PC-9 (cell line): ENCODE measurements at places on chromosomes 7 and 10. TPM values are rescaled to one million over a fixed set of nuclear protein-coding genes. Genes with fewer than 3 reads are reported as not detected.

DNA sequence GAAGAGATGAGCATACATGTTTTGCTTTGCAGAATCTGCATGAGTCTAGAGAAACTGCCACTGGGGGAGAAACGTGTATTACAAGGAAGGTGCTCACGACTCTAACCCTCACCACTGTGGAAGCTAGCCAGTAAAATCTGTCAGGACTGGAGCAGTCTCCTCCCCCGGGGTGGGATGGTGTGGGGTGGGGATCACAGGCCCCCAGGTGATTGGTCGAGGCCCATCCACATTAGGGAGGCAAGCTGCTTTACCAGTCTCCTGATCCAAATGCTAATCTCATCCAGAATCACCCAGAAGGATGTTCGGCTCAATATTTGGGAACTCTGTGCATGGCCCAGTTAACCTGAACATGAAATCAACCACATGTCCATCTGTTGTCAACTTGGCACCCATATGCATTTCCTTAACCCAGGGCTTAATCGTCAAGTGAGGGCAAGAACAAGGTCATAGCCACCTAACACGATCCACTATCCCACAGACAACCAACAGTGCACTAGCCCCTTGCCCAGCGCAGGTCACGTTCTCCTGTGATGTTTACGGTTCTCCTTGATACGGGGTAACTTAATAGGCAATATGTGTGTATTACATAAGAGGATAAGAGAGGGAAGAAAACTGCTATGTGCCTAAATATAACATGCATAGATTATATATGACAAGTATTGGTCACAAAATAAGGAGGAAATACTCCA is 40.8 kb downstream of the DNAJB6 start:
- H3K27ac ChIP-seq: no peak overlapping the region
- H3K27me3 ChIP-seq: no peaks in the 10 kb centered on the region
- peaks cover 34% of the 10 kb centered on the region for H3K36me3 ChIP-seq
- H3K4me1 ChIP-seq: no peaks in the 10 kb centered on the region

DNA sequence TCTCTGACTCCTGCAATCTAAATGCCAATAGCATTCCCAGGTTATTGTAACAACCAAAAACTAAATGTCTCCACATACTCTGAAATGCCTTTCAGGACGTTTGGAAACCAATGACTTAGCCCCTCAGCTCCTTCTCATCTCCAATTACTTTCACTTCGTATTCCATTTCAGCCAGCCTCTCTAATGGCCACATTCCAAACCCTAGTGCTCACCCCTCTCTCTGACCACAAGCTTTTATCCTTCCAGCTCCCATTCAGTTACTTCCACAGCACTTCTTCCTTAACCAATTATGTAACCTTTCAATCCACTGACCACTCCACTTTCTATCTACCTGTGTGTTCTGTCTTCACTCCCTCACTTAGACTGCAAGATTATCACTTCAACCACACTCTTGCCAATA is 4.3 kb downstream of the NOC3L start:
- H3K27me3 ChIP-seq: no peaks in the 10 kb centered on the region
- H3K4me1 ChIP-seq: peaks cover 27% of the 10 kb centered on the region
- peaks cover 8% of the 10 kb centered on the region; the same call in 1 of the 2 replicates for H3K36me3 ChIP-seq

DNA sequence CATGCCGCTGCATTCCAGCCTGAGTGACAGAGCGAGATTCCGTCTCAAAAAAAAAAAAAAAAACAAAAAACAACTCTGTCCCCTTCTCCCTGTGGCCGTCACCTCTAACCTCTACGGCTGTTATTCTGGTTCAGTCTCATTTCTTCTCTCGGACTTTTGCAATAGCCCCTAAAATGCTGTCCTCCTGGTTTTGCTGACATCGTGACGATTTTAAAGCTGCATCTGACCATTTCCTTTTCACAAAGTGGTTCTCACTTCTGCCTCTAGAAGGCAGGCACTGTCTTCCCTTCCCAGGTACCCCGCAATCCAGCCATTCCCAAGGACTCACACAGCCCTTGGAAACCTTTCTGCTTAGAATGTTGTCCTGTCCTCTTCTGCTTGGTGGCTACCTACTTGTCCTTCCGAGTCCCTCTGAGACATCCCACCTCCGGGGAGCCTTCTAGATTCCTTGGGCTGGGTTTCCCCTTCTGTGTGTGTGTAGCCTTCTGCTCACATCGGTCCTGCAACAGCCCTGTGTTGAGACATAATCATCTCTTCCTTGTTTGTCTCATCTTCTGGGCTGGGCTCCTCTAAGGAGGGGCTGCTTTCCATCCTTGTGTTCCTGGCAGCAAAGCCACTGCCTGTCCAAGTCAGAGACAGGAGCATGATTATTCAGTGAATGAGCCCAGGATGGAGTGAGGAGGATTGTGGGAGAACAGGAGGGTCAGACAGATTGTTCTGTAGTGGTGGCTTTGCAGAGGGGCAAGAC is 83.1 kb downstream of the GRK5 start:
- no peaks in the 10 kb centered on the region for H3K36me3 ChIP-seq
- peak; percentile 89 for DNase-seq
- peak overlapping the region; percentile 47 for H3K27ac ChIP-seq
- no peaks in the 10 kb centered on the region for H3K27me3 ChIP-seq
- H3K4me3 ChIP-seq: no peak overlapping the region; the same call in 1 of the 2 replicates

DNA sequence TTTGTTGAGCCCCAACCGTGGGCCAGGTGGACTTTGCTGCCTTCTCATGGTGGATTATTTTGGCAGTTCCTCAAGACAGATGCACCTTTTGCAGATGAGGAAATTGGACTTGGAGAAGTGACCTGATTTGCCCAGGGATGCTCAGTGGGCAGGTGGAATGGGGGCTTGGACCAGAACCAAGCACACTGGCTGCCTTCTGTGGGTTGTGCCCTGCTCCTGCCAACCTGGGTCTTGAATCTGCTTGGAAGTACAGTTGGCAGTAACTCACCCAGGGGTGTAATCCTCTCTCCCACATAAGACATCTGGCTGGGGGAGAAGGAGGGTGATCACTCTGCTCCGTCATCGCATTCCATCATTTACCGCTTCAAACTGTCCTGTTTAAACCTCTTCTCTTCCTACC is 110.5 kb upstream of the GPR26 start:
- H3K36me3 ChIP-seq: no peaks in the 10 kb centered on the region
- H3K27ac ChIP-seq: no peak overlapping the region
- DNase-seq: no peak
- H3K4me1 ChIP-seq: no peaks in the 10 kb centered on the region
- peaks cover 48% of the 10 kb centered on the region for H3K27me3 ChIP-seq

DNA sequence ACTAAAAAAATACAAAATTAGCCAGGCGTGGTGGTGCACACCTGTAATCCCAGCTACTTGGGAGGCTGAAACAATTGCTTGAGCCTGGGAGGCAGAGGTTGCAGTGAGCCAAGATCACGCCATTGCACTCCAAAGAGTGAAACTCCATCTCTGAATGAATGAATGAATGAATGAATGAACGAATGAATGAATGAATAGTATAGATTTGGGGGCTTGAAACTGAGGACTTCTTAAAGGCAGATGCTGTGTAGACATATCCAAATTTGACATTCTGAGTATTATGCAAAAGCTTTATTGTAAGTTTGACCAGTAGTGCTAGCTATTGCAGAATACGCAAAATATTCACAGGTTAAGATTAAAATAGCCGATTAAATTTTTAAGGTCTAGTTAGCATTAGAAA is 30.8 kb upstream of the ST7 start:
- no peak overlapping the region for H3K27ac ChIP-seq
- H3K4me1 ChIP-seq: no peaks in the 10 kb centered on the region
- no peaks in the 10 kb centered on the region for H3K27me3 ChIP-seq
- no peak for DNase-seq
- no peak overlapping the region for H3K4me3 ChIP-seq
- 0 out of 2 replicates have a peak, but pooled peaks cover 4% of the 10 kb centered on the region for H3K36me3 ChIP-seq

DNA sequence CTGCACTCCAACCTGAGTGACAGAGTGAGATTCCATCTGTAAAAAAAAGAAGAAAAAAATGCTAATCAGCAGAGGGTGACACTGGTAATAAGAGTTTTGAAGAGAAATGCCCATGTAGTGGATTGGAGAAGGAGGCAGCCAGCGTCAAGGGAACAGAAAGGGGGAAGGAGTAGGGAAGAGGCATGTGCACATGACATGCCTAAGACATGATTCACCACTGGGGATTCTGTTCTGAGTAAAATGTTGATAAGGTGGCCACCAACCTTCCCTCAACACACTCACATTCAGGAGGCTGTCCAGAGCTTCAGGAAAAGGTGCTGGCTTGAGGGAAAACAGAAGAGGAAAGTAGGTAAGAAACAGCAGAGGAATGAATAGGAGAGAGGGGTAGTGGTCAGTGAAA is 39.9 kb downstream of the AKR1D1 start:
- DNase-seq: peak; percentile 57
- 0 out of 2 replicates have a peak, but pooled peaks cover 9% of the 10 kb centered on the region for H3K4me1 ChIP-seq
- no peaks in the 10 kb centered on the region for H3K27me3 ChIP-seq
- no peak overlapping the region for H3K27ac ChIP-seq
- H3K4me3 ChIP-seq: no peak overlapping the region

- H3K36me3 ChIP-seq: no peaks in the 10 kb centered on the region
- no peak overlapping the region for H3K4me3 ChIP-seq
- peaks cover 18% of the 10 kb centered on the region for H3K4me1 ChIP-seq
Measured at GRCh38 chr10:4353964-4354363, 472.0 kb upstream of the AKR1E2 start.

- no peak overlapping the region for H3K27ac ChIP-seq
- peaks cover 15% of the 10 kb centered on the region for H3K4me1 ChIP-seq
- DNase-seq: no peak
- H3K4me3 ChIP-seq: no peak overlapping the region
- no peaks in the 10 kb centered on the region for H3K27me3 ChIP-seq
- no peaks in the 10 kb centered on the region for H3K36me3 ChIP-seq
Measured at GRCh38 chr7:88358526-88358838, 51.8 kb upstream of the STEAP4 start.

DNA sequence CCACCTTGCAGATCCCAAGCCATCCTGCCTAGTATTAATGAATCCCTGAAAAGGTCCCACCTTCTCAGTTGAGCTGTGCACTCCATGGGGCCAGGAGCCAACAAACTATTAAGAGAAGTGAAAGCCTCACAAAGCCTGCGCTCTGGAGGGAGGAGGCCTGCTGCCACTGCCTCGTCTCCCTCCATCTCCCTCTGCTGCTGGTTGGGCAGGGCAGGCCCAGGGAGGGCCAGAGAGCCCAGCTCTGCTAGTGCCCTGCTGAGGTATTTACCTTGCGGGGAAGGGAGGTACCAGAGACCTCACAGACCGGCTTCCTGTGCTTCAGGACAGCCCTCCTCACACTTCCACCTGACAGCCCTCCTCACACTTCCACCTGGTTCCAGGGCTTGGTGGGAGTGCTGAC is 171.5 kb downstream of the SH3PXD2A start:
- no peak overlapping the region for H3K4me3 ChIP-seq
- H3K36me3 ChIP-seq: no peaks in the 10 kb centered on the region
- H3K4me1 ChIP-seq: 0 out of 2 replicates have a peak, but pooled peaks cover 3% of the 10 kb centered on the region
- no peaks in the 10 kb centered on the region for H3K27me3 ChIP-seq
- no peak overlapping the region for H3K27ac ChIP-seq
- DNase-seq: no peak

The NUDT13 gene
- total RNA-seq: 5.2 TPM in 2 replicates

The IL15RA gene
- total RNA-seq: 15.5 TPM in 2 replicates
